ENCODE measurements at places on chromosomes 2 and 18.

DNA sequence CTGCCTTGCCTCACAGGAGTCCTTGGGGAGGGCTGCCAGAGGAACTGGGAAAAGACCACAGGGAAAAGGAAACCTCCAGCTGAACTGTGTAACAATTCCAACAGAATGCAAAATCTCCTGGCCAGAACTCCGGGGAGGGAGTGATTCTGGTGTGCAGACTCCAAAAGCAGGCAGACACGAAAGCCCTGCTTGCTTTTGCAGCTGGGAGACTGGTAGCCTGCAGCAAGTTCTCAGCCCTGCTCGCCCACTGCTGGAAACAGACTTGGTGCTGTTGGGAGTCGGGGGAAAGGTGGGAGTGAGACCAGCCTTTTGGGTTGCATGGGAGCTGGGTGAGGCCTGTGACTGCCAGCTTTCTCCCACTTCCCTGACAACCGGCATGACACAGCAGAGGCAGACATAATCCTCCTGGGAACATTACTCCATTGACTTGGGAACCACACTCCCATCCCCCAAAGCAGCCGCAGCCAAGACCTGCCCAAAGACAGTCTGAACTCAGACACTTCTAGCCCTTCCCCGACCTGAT is 26.0 kb upstream of the NMI start:
- no peak for DNase-seq

GRCh38 chr2:106868275-106868674 is 17.7 kb downstream of the ST6GAL2 start:
- no peak for DNase-seq

GRCh38 chr2:232714969-232715368 is 17.8 kb downstream of the GIGYF2 start:
- no peak for DNase-seq

GRCh38 chr2:121613774-121614173 is 35.5 kb downstream of the CLASP1 start:
- no peak for DNase-seq

GRCh38 chr2:86679036-86679435 is 41.1 kb upstream of the RMND5A start:
- DNase-seq = no peak

DNA sequence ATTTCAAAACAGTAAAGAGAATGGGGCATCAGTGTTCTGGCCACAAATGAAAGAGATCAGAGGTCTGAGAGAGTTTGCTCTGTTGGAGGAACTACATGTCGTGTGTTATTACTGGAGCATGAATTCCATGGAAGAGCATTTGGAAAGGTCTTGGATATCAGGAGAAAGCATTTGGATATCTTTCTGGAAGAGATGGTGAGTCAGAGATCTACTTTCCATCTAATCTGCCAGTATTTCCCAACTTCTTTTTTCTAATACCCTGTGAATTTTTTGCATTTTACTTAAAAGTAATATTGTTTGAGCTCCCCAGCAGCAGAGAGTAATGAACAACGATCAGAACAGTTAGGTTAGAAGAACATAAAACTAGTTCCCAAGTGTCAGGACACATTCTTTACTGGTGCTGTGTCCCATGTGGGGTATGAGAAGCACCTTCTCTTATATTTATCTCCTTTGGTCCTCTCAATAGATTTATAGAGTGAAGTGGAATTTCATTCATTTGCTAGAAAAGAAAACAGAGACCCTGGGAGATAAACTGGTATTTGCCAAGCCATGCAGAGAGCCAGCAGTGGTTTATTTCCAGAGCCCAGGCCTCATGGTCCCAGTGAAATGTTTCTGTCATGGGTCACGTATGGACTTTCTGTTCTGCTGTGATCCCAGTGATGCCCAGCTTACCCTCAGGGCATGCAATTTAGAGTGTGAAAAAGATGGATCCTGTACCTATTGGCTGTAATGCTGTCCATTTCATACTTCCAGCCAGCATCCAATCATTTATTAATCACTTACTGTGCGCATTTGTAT is 130.8 kb upstream of the NT5C1B start:
- DNase-seq = no peak

- DNase-seq = no peak
Observed at GRCh38 chr18:28855524-28855923, 678.6 kb upstream of the CDH2 start.

GRCh38 chr2:59077026-59077725 is 836.1 kb upstream of the FANCL start:
- no peak for DNase-seq

DNA sequence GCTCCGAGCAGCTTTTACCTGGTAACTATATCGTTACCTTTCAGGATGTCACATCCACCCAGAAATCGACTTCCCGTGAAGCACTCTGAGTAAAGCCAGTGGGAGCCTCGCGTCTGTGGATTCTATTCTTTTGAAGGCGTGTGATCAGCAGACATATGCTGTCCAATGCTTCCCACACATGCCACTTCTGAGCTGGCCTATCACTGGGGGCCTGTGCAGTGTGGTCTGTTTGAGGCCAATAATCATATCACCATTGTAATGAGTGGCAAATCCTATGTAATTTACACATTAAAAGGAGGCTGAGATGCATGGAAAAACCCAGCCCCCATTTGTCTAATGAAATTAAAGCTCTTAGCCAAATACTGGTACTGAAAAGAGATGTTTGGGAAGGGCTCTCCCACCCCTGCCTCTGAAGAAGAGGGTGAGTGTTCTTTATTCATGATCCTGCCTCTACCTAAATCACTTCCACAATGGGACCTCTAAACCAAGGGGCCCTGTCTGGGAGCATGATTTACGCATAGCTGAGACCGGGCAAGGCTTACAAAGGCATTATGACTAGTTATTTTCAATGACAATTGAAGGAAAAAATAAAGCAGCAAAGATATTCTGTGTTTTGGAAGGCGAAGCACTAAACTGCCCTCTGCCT is 686.8 kb downstream of the ZEB2 start:
- no peak for DNase-seq

DNA sequence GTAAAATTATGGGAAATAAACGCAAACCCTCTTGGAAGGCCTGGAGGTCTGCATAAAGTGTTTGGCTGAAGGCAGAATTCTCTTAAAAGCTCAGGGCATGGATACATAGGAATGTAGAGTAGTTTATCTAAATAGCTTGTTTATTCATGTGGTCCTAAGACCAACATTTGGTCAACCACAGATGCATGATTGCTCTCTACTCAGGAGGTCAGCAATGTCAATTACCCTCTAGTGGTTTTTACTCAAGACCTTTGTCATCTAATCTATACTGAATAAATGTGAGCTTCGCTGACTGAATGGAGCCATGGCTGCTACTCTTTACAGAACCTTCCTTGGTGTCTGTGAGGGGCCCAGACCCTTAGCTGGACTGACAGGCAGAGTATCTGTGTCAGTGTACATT is 139.8 kb downstream of the ATL2 start:
- DNase-seq = no peak

DNA sequence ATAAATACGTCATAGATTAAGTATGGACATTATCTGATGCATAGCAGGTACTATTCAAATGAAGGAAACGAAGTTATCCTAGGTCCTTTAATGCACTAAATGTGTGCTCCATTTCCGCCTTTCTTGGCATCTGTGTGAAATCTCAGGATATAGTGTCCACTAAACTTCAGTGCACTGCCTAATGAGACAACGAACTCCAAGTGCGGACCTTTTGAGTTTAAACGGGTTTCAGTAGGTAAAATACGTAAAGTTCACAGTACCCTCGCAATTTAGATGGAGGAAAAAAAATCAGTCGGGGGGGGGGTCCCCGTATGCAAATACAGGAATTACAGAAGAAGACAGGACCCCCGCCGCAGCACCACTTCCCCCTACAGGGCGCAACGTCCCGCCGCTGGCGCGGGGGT is 729 bp upstream of the REL start:
- peak; percentile 91 for DNase-seq

DNA sequence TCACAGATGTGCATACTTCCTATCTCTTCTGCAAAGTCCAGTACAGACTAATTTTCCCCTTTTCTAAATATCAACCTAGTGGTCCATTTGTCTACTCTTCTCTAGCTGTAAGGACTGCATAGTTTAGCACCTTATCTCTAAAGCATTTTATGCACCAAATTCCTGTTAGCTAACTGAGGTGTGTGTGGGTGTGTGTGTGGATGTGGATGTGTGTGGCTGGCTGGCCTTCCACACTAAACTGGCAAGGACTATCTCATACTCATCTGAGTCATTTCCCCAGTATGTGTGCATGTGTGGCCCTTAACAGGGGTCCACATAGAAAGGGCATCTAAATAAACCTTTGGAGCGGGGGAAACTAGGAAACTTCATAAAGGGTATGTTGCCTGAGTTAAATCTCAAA is 139.6 kb downstream of the TTC32 start:
- DNase-seq = no peak

GRCh38 chr2:235923859-235924674 is 244.1 kb downstream of the GBX2 start:
- DNase-seq = no peak

- DNase-seq = peak; percentile 68
Observed at GRCh38 chr2:70141212-70141901, 49.5 kb downstream of the C2orf42 start.

DNA sequence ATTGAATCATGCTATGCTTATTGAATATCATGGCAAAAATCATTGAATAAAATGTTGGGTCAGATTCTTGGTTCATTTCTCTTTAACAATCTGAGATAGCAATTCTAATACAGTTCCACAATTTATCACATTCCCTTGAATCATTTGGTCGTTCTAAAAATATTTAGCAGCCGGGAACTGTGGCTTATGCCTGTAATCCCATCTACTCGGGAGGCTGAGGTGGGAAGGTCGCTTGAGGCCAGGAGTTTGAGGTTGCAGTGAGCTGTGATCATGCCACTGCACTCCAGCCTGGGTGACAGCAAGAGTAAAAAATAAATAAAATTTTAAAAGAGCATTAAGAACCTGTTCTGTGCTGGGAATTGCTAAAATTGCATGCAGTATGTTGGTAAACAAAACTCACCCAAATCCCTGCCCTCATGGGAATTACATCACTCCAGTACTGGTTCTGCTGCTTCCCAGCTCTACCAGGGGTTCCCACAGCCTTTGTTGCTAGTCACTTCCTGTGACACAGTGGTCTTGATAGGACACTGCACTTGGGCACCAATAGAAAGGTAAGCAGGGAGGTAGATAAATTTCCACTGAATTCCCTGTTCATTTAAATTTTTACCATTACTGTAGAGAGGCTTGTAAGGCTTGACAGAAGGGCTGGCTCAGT is 200.4 kb downstream of the CTNNA2 start:
- DNase-seq = no peak

DNA sequence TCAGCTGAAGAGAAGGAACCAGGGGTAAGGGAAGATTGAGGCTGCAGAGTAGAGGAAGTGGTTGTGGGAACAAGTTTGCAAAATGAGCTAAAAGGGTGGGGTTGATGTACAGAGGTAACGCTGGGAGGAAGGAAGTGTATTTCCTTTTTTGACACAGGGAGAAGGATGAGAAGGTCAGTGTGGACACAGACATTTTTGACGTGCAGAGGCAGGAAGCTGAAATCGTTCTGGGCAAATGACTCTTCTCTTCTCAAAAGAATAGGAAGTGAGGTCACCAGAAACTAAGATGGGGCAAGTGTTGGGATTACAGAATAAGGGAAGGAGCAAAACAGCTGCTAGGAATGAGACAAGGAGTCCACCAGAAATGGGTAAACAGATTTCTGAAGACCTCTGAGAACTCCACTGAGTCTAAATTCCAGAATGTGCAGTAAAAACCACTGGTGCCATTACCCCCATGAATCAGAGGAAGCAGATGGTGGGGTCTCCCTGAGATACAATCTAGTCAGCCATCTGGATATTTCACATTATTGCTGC is 20.0 kb upstream of the RNF149 start:
- no peak for DNase-seq

GRCh38 chr2:113406114-113406513 is 31.4 kb upstream of the ZNG1B start:
- DNase-seq = no peak

DNA sequence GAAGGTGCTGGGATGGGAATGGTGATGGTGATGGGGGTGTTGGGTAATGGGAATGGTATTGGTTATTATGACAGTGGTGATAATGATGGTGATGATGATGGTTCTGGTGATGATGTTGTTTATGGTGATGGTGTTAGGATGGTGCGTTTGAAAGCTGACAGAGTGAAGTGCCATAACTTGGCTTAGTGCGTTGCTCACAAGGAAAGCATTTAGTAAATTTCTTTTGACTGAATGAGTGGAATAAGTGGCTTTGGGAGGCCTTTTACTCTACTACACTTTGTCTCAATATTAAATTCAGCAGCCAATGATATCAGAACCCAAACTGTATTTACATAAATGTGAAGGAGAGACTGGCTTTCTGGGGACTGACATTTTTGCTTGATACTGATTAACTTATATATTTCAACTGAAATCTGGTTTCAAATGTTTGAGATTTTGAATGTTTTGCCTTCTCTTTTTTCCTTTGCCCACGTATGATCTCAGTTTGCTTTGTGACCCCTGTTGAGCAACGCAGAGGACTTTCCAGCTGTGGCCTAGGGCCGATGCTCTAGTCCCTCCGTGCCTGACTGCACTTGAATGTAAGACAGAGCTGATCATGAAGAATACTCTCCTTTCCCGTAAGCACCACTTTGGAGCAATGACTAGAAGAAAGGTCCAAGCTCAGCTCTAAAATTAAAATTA is 128.5 kb upstream of the SH3BP4 start:
- no peak for DNase-seq

DNA sequence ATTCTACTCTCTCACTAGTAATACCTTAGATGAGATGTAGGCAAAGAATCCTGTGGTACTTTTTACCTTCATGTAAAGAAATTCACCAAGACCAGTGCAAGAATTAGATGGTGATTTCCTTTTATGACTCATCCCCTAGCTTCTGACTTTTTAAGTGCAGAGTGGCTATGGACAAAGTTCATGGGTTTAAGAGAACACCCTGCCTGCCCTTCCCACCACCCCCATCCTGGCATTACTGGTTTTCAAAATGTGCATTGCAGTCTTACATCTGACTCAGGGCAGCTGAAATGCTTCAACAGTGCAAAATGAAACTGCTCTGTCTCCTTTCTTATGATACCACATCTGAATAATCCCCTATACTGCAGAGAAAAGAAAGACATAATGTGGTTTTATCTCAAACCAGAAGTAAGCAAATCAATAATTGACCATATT is 22.6 kb downstream of the MAIP1 start:
- no peak for DNase-seq

GRCh38 chr2:103788951-103789350 is 1027.1 kb downstream of the TMEM182 start:
- no peak for DNase-seq

GRCh38 chr2:205903549-205904129 is 182.3 kb downstream of the INO80D start:
- DNase-seq = no peak

DNA sequence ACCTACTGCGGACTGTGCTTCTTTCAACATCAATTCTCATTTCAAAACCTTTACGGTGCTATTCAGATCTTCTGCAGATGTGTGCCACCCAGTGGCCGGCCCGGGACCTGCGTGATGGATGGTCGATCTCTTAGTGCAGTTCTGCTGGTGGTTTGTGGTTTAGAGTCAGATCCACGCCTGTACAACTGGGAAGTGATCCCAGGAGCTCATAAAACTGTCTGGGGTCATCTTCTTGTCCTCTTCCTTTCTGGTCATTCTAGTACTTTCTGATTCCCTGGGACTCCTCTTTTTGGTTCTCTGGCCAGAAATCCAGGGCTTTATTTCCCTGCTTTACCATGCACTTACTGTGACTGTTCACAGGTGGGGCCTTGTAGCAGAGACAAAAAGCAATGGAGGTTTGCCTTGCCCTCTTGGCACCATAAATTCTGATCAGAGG is 15.8 kb upstream of the SELENOI start:
- DNase-seq = peak; percentile 65

GRCh38 chr2:210961249-210961648 is 404.9 kb downstream of the CPS1 start:
- no peak for DNase-seq

- peak; percentile 20 for DNase-seq
Observed at GRCh38 chr18:23585007-23585871, 1.1 kb downstream of the NPC1 start.

- no peak for DNase-seq
Observed at GRCh38 chr2:42809819-42810120, 17.4 kb upstream of the HAAO start.
